Activated T-cell treated with anti-CD3 and anti-CD28 coated beads, Interleukin-2, amount 50 U/mL, for 1 hour (primary cell): ENCODE measurements at places on chromosomes 4 and X.

- DNase-seq = no peak
Measured at GRCh38 chr4:67929426-67929825, 33.9 kb downstream of the TMPRSS11A start.

GRCh38 chr4:48133669-48134068 is 381 bp downstream of the TXK start:
- DNase-seq = no peak

DNA sequence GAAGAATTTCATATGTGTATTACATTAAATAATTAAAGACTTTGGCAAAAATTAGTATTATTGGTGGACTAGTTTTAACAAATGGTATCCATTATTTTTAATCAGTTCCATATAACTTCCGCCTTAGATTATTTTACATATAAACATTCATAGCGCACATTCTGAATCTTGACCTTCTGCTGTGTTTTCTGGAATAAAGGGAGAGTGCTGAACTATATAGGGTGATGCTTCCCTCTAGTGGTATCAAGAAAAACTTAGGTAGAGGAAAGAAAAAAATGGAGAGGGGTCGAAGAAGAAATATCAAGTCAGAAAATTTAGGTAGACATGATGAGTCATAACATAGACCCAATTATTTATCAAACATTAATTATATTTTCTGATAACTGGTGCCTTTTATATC is 155.6 kb upstream of the PACRGL start:
- no peak for DNase-seq

DNA sequence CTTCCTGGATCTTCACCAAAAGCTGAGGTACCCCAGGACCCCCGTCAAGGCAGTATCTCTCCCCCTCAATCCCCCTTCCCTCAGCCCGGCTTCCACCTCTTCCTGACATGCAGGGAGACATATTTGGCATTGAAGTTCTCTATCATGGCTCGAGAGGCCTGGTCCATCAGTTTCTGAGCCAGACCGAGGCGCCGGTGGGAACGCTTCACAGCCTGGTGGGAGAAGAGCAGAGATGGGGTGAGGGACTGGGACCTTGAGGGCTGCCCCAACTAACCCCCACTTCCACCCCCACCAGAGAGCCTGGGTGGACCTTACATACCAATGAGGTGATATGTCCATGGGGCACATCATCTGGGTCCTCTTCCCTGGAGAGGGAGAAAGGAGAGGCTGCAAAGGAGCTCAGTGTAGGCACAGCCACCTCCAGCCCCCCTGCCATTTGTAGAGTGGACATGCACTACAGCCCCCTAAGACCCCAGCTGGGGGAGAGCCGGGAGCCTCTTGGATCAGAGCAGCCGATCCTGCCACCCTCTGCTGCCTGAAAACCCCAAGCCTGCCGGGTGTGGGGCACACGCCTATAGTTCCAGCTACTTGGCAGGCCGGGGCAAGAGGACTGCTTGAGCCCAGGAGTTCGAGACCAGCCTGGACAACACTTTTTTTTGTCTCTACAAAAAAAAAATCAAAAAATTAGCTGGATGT is 2.5 kb downstream of the NAA10 start:
- DNase-seq = no peak

DNA sequence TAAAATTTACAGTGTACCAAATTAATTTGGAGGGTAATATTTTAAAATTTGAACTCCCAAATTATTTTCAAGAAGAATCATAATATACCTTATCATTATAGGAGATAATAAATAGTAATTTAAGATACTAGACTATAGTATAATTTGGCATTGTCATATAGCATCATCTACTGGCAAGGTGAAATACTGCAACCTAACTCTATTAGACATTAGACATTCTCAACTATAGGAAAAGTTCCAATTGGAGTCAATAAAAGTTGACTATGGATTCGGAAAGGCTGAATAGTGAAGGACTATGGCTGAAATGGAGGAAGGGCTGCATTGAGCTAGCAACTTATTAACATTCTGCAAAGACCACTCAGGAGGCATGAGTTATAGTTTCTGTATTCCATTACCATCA is 113.0 kb downstream of the PRDM5 start:
- DNase-seq = no peak

DNA sequence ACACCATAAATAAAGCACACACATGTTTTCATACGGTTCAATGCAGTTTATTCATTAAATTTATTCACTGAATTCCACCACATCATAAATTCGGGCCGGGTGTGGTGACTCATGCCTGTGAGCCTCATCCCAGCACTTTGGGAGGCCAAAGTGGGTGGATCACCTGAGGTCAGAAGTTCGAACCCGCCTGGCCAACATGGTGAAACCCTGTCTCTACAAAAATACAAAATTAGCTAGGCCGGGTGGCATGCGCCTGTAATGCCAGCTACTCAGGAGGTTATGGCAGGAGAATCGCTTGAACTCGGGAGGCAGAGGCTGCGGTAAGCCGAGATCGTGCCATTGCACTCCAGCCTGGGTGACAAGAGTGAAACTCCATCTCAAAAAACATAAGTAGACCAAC is 131.6 kb downstream of the PDS5A start:
- no peak for DNase-seq

DNA sequence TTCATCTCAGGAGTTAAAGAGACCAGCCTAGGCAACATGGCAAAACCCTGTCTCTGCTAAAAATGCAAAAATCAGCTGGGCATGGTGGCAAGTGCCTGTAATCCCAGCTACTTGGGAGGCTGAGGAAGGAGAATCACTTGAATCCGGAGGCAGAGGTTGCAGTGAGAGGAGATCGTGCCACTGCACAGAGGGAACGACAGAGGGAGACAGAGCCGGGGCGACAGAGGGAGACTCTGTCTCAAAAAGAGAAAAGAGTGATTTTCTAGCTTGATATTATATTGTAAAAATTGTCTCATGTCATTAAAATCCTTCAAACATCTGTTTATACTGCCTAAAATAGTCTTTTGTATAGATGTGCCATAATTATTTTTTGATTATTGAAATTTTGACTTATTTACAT is 225.4 kb upstream of the AGA start:
- DNase-seq = no peak

GRCh38 chr4:39548425-39549067 is 21.3 kb upstream of the UGDH start:
- no peak for DNase-seq

DNA sequence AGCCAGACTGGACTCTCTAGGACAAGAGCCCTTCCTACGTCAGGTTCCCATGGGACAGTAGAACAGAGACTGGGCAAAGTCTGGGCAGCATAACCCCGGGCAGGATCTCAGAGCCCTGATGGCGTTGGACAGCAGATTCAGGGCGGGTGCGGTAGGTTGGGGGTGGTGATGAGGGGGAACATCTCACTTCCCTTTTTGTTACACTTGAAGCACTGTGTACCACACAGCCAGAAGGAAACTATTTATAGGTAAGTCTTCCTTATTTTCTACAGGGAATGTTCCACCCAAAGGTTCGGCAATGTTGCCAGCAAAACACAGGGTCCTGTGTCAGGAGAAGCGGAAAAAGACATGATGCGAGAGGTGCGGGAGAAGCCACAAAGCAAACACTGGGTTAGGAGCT is 54.3 kb downstream of the TSC22D3 start:
- no peak for DNase-seq

GRCh38 chr4:101156619-101157310 is 190.6 kb downstream of the PPP3CA start:
- DNase-seq = no peak

DNA sequence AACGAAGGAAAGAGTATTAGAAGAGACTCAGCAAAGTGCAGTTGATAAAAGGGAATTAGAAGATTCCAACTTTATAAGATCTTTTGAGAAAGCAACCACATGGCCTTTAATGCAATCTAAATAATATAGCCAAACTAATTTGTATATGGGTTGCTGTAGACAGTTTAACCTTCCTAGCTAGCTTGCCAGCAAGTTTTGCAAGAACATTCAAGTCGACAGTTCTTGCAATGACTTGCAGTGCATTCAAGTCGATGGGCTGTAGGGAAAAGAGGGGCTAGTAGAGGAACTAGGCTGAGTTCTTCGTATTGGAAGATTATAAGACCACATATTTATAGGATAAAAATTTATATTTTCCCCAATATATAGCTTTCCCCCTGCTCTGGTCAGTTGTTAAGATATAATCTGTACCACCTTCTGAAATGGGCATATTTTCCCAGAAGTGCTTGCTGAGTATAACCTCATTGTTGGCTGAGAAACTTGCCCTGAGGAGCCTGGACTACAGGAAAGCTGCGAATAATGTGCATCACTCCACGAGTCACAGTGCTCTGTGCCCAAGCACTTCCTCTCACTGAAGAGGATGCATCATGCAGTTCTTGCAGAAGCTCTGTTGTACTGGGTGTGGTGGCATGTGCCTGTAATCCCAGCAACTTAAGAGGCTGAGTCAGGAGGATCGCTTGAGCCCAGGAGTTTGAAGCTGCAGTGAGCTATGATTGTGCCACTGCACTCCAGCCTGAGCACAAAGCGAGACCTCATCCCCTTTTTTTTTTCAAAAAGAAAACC is 56.7 kb downstream of the DOCK11 start:
- DNase-seq = no peak

DNA sequence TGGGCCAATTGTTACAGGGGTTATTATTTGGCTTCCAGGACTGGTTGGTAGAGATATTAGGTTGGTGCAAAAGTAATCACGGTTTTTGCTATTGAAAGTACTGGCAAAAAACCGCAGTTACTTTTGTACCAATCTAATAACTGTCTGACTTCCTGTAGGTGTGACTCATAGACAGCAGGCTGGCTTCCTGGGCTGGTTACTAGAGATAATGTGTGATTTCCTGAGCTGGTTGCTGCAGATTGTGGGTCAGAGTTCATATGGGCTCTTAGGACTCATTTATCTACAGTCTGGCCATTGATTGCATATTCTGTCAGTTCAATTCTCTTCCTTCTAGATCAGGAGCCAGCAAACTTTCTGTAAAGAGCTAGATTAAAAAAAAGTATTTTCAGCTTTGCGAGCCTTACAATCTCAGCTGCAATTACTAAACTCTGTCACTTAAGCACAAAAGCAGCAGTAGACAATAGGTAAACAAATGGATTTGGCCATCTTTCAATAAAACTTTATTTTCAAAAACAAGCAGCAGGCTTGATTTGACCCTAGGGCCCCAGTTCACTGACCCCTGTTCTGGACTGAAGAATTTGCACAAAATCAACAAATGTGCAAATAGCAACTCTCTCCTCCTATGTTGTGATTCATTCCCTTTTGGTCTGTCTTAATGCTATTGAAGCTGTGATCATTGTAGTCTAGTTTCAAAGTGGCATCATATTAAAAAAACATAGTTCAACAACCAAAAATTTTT is 50.8 kb upstream of the BOD1L1 start:
- DNase-seq = no peak

GRCh38 chr4:77893451-77893850 is 30.8 kb downstream of the MRPL1 start:
- no peak for DNase-seq

DNA sequence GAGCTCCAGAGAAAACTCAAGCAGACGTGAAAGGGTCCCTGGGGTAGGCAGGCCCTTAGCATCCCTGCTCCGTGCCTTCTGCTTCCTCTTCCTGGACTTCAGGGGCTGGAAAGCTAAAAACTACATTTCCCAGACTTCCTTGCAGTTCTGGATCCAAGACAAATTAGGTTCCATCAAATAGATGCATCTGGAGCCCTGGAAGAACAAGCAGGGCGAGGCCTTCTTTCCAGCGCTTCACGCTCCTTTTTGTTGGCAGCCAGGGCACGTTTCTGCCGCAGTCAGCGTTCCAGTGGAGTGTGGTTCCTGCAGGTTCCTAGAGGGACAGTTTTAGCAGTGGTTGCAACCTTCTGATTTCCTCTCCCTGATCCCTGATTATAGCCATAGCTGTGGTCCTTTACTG is 53.6 kb upstream of the MSX1 start:
- no peak for DNase-seq

DNA sequence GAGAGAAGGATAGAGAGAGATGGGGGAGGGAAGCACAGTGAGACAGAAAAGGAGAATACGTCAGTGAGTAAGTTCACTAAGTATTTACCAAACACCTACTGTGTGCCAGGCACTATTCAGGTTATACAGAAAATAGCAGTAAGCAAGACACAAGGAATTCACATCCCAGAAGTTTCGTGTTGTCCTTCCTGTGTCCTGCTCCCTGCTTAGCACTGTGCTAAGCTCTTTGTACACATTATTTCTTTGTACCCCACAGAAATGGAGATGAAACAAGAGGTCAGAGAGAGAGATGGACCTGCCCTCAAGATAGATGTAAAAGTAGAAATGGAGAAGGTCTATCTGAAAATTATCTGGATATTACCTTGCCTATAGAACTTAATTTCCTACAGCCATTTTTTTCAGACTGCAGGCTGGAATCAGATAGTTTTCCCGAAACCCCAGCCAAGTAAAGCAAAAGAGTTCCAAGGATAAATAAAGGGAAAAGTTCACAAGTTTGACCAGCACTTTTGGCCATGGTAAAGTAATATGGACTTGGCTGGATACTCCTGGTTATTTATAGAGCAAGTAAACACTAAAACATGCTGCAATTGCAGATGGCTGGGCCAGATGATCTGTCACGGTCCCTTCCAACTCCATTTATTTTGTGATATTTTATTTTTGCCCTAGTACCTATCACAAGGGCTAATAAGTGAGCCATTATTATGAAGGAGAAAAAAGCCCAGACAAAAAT is 353.7 kb upstream of the SLC7A11 start:
- DNase-seq = no peak

GRCh38 chr4:143558286-143558685 is 44.8 kb downstream of the SMARCA5 start:
- no peak for DNase-seq

GRCh38 chr4:37138789-37139188 is 105.8 kb upstream of the NWD2 start:
- DNase-seq = no peak

DNA sequence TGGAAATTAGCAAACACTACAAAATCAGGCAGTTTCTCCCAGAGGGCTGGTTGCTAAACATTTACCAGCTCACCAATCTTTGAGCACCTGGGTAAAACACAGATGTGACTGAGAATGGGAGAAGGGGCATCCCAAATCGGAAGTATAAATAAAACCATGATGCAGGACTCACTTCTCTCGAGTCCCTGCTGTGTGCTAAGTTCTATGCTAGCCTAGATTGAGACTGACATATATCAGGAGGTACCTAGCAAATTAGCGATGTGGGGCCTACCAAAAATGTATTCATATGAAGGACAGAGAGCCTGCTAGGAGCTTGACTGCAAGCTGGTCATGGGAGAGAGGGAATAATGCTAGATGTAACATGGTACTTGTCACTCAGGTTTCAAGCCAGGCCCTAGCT is 171.9 kb upstream of the PGRMC2 start:
- no peak for DNase-seq

- no peak for DNase-seq
Measured at GRCh38 chrX:2711441-2711840, 20.3 kb downstream of the CD99 start.

DNA sequence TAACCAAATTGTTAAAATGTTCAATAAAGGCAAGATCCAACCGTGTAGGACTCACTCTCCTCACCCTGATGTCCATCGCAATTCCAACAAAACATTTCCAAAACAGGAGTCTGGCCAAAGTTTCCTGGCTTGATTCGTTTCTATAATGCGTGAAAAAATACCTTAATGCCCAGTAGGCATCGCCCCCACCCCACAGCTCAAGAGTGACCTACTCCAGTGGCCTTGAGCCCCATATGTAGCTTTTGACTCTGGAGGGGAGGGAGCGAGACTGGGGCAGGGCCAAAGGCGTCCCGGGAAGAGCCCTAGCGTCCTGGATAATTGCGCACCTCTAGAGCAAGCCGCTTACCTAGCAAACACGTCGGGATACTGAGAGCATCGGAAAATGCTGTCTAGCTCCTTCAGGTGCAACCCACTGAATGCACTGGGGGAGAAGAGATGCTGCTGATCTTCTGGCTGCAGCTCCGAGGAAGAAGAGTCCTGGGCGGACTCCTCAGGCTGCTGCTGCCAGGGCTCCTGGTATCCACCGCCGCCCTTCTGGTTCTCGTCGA is 55.6 kb upstream of the NKAP start:
- no peak for DNase-seq

GRCh38 chr4:164203476-164203875 is 550.5 kb upstream of the SMIM31 start:
- DNase-seq = no peak
